ENCODE measurements at places on chromosomes 3 and 15. TPM values are rescaled to one million over a fixed set of nuclear protein-coding genes. Genes with fewer than 3 reads are reported as not detected.
A peak's percentile ranks its signal among the peaks of the same experiment; 100 is the strongest.

DNA sequence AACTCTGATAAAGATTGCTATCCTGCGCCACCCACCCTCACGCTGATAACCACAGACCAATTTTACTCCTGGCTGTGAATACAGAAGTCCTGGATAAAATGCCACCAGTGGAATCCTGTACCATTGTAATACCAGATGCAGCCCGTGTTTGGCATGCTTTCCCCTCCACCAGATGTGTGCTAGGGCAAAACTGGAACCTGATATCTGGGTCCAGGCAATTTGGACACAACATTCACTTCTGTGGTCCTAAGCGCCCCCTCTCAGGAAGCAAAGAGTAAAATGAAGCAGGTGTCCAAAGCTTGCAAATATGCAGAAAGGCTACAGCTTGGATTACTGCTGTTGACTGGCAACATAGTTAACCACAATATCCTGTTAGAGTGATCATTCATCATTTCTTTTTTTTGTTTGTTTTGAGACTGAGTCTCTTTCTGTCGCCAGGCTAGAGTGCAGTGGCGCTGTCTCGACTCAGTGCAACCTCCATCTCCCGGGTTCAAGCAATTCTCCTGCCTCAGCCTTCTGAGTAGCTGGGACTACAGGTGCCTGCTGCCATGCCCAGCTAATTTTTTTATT is 32.8 kb downstream of the LOXL1 start:
- no peaks in the 10 kb centered on the region for H3K4me1 ChIP-seq
- H3K4me3 ChIP-seq: no peak overlapping the region
- H3K27ac ChIP-seq: no peak overlapping the region
- H3K36me3 ChIP-seq: no peaks in the 10 kb centered on the region
- no peak for DNase-seq
- H3K27me3 ChIP-seq: no peaks in the 10 kb centered on the region

GRCh38 chr3:69425249-69425648 is 39.4 kb upstream of the FRMD4B start:
- H3K27ac ChIP-seq: peak overlapping the region; percentile 35
- no peak overlapping the region for H3K4me3 ChIP-seq
- H3K36me3 ChIP-seq: no peaks in the 10 kb centered on the region
- no peaks in the 10 kb centered on the region for H3K27me3 ChIP-seq
- no peaks in the 10 kb centered on the region for H3K4me1 ChIP-seq
- peak; percentile 49 for DNase-seq

DNA sequence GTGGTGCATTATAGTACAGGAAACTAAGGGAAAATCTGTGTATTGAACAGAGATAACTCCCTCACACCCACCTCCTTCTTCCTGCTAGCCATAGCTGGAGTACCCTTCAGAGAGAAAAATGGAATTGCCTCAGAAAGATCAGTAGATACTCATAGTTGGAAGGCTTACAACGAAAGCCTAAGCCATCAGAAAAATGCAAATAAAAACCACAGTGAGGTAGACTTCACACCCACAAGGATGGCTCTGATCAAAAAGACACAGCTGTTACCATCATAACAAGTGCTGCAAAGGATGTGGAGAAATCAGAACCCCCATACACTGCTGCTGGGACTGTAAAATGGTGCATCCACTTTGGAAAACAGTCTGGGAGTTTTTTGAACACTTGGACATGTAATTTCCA is 7.4 kb upstream of the DLG1 start:
- no peak overlapping the region for H3K27ac ChIP-seq
- no peak for DNase-seq
- H3K4me1 ChIP-seq: peaks cover 6% of the 10 kb centered on the region
- H3K27me3 ChIP-seq: no peaks in the 10 kb centered on the region

Gene ACKR4
- total RNA-seq: 1.8 TPM

Gene CD200R1
- 0.93 TPM for total RNA-seq

Data from hepatocyte (in vitro differentiated cells).